ENCODE measurements at places on chromosomes 3 and 15.

GRCh38 chr15:71114887-71115566 is at the start of gene THSD4:
TSS of gene THSD4 (plus strand) at chr15:71115471.
- no peak for DNase-seq

DNA sequence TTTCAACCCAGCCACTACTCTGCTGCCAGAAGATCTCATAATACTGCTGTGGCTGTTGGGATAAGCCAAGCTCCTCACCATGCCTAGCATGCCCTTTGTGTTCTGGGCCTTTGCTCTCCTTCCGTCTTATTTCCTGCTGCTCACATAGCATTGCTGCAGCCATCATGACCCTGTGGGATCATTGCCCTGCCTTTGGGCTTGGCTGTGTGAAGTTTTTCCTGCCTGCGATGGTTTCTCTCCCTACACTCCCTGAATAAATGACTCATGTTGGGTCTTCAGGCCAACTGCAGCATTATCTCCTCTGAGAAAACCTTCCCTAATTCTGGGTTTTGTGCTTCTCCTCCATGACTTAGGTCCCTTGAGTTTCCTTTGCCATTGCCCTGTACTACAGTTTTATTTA is 20.8 kb upstream of the TRA2B start:
- no peak for DNase-seq

DNA sequence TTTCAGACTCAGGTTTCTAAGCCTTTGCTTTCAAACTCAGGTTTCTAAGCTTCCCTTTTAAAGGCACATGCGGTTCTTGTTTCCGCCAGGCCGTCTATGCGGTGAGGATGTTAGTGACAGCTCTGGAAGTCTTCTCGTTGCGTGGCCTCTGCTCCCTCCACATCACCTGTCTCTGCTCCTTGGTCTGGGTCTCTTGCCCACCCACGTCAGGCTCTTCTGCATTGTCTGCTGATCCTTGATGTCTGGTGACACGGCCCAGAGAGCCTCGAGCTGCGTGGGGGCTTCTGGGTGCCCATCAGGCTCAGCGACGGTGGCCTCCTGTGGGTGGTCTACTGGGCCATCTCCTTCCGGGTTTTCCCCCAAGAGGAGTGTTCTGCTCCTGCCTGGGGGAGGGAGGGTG is 30.5 kb downstream of the KLF13 start:
- no peak for DNase-seq

GRCh38 chr3:51678641-51679040 is 7.6 kb downstream of the TEX264 start:
- DNase-seq = no peak

GRCh38 chr3:118116991-118117390 is 917.7 kb downstream of the IGSF11 start:
- no peak for DNase-seq

GRCh38 chr3:192183109-192183508 is 544.2 kb downstream of the FGF12 start:
- no peak for DNase-seq

- no peak for DNase-seq
These were observed 196.6 kb downstream of the TPRG1 start for GRCh38 chr3:189368384-189368783.

- DNase-seq = no peak
These were observed 7.8 kb upstream of the CAMP start for GRCh38 chr3:48215466-48215865.

GRCh38 chr15:84747416-84748273 is 747 bp upstream of the ZNF592 start:
- no peak for DNase-seq

DNA sequence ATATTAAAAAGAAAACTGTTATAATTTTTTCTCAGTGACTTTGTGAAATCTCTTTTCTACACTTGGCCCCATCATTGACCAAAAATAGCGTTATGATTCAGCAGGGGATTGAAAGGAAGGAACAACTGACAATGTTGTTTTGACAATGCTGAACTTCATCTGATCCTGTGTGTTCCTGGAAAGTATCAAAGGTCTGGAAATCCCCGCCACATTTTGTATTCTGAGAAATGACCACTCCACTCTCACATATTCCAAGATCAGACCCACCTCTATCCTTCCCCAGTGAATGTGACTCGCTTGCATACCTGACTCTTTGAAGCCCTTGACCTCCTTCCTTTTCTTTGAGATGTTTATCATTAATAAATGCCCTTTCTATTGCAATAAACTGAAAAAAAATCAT is 9.7 kb upstream of the RIOX2 start:
- DNase-seq = no peak

- no peak for DNase-seq
These were observed 116.6 kb upstream of the TLE3 start for GRCh38 chr15:70214276-70214675.

DNA sequence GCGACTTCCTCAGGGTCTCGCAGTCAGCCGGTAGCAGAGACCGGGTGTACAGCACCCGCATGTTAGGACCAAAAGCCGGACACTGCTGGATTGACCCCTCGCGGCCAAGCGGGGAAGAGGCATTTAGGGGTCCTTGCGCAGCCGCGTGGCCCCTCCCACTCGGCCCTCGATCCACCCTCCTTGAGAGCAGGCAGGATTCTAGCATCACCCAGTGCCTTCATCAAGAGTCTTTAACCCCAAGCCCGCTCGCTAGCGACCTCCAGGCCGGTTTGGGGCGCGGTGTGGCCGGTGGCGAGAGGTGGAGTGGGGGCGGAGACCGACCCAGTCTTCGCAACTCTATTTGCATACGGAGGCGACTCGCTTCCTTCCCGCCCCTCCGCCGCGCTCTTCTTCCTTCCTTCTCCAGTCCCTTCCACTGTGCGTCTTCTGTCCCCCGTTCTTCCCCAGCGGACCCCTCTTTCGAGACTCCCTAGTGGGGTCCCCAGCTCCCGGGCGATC is at the start of gene ST6GAL1:
Gene ST6GAL1 (plus strand): TSS at position 384 of the 498 bp plus-strand sequence. CDS start 112,178 bp downstream, outside the sequence.
- DNase-seq = no peak

DNA sequence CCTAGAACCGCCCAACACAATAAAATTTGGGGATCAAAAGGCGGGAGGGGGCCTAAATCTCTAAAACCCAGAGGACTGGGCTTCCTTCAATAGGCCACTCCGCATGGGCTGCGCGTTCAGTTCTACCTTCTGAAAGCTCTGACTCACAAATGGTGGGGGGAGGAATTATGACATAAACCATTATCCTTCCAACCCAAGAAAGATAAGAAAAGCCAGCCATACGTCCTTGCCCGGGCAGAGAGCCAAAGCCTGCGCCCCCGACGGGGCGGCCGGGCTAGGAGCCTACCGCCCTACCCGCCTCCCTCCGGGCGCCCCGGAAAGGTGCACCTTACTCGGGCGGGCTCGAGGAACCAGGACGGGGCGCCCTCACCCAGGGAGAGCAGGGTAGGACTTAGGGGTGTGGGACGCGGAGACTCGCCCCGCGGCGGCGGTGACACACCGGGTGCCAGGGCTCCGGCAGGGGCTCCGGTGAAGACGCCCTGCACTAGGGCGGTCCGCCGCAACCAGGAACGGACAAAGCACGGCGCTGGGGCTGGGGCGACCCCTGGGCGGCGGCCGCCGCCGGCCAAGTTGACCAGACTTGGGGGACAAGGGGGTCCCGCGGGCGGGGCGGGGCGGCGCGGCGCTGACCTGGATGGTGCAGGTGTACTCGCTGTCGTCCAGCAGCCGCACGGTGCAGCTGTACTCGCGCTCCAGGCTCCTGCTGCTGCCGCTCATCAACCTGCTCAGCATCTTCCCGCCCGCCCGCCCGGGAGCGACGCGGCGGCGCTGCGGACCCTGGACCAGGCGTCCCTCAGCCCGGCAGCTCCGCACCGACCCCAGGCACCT is 534 bp downstream of the FRMD5 start:
- DNase-seq = no peak

GRCh38 chr3:161295325-161295724 is 74.2 kb downstream of the NMD3 start:
- no peak for DNase-seq

- DNase-seq = no peak
These were observed 76.4 kb downstream of the ZPLD1 start for GRCh38 chr3:102511168-102511567.

- no peak for DNase-seq
These were observed 33.5 kb upstream of the CSPG5 start for GRCh38 chr3:47612178-47612577.

DNA sequence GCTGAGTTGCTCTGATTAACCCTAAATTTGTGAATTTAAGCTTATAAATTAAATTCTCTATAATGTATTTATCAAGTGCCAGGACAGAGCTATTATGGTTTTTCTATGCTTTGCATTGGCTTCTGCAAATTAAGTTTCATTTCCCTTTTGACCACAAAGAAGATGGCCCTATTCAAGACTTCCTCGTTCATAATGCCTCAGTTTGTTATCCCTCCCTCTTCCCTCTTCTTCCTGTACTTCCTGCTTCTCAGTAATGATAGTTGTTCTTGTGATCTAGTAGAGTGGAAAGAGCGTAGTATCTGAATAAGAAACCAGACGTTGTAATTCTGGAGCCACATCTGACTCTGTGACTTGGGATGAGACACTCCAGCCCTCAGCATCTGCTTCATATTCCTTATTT is 118.7 kb downstream of the CACNA1D start:
- DNase-seq = no peak

- DNase-seq = no peak
These were observed 24.9 kb upstream of the GABRA5 start for GRCh38 chr15:26841941-26842340.

DNA sequence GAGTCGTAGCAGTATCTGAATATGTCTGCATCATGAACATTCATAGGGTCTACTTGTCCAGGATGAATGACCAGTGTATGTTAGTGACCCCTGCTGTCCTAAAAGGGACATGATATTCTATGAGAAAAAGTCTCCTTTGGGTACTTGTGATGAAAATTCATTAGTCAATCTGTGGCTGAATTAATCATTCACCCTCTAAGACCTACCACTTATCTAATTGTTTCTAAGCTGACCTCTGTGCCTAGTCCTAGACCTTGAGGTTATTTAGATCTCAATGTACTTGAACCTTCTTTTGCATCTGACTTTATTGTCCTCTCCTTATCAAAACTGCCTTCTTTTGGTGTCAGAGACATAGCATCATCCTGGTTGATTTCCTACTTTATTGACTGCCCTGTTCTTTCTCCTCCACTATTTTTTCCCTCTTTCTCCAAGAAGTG is 799.3 kb downstream of the DIPK2A start:
- no peak for DNase-seq

DNA sequence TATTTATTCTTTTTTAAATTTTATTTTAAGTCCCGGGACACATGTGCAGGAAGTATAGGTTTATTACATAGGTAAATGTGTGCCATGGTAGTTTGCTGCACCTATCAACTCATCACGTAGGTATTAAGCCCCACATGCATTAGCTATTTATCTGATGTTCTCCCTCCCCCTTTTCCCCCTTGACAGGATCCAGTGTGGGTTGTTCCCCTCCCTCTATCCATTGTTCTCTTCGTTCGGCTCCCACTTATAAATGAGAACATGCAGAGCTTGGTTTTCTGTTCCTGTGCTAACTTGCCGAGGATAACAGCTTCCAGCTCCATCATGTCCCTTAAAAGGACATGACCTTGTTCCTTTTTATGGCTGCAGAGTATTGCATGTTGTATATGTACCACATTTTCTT is 220.3 kb downstream of the OCA2 start:
- DNase-seq = no peak

DNA sequence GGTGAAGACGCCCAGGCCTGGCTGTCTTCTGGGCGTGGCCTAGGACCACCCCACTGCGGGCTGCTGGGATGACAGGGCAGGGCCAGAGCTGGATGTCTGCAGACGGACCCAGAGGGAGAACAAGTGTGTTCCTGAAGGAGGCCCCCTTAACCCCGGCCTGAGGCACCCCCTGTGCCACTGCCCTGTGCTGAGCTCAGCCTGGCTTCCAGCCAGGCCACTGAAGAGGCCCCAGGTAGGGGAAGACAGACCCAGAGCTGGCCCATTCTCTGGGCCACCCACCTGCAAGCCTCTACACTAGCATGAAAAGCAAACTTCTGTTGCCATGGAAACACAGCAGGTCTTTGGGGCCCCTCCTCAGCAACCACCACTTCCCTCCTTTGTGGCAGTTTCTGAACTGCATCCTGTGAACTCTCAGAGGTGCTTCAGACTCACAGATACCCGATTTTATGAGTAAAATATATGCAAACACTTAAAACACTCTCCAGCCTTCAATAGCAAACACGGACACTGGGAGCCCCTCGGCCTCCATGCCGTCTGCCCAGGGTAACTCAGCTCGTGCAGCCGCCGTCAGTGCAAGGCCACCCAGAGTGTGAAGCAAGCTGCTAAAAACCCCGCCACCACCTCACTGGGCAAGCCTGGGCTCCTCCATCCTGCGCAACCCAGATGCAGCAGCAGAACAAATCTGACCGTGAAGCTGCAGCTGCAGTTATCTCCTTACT is 42.5 kb downstream of the CMTM6 start:
- peak; percentile 25 for DNase-seq

DNA sequence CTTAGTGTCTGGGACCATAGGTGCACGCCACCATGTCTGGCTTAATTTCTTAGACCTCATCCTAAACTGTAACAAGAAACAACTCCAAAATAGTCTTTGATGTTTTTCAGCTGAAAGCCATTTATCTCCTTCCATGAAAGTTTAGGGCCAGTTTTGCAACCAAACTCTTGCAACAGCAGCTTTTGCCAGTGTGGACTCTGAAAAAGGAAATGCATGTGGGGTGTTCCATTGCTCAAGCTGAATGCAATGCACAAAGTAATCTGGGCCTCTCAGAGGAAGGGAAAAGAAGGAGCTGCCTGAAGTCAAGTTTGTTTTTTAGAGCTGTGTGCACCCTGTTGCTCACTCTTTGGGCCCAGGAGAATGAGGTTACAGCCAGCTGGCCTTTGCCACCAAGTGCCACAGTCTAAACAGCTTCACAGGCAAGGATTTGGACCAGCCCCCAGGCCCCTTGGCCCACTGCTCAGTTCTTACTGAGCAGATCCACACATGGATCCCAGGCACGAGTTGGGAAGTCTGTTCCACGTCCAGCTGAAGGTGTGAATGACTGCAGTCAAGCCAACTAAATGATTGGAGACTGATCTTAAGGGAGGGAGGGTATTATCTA is 212.3 kb upstream of the LRRFIP2 start:
- DNase-seq = no peak

DNA sequence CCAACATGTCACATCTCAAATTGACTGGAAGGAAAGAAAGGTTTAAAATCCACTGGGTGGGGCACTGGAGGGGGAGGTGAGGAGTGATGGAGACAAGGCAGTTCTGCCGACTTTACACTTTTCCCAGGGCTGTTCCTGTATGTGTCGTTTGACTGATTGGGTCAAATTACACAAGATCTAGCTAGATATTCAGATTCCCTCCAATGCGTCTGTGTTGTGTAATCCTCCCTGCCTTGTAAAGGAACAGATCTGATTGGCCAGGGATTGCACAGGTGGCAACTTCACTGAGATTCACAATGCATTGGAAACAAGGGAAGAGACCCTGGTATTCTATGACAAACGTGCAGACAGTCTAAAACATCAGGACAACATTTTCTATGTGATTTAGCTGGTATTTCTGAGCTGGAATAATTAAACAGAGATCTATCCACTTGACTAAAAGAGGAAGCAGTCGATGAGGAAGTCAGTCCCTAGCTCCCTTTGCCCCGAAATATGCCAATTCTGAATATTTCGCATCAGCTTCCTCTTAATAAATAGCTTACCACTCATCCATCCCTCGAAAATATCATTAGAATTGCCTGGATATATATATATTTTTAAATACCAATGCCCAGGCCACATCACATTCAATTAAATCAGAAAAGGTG is 312.9 kb downstream of the RORA start:
- no peak for DNase-seq

- no peak for DNase-seq
These were observed 307.7 kb downstream of the RPLP1 start for GRCh38 chr15:69760258-69760845.
